Fibroblast of pulmonary artery (primary cell): ENCODE measurements at places on chromosomes 13 and 19.

DNA sequence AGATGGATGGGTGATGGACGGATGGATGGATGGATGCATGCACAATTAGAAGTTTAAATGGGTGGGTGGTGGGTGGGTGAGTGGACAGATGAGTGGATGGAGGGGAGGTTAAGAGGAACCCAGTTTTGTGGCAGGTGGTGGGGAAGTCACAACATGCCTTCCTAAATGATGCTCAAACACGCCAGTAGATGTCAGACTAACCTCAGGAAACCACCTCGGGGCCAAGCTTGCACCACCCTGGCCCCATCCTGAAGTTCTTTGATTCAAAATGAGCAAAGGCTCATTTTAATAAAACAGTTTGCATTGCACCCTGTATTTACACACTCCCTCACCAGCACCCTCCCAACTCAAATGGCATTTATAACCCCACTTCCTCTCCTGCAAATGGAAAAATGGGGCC, 91.4 kb upstream of the CACNA1A start:
- peak; percentile 83 for DNase-seq

DNA sequence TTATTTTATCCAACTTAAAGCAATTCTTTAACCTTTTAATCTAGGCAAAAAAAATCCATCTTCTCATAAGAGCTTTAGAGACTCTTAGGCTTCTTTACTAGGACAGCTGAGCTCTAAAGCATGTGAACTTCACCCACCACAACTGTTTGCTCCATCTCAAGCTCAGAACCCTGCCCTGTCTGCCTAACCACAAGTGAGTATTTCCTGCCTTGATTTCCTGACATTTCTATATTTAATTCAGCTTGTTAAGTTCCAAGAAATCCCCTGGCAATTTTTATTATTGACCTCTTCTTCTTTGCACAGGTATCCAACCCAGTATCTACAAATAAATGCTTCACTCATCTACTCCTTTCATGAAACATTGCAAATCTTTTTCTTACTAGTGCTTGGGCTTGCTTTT, 21.1 kb upstream of the CEACAM21 start:
- no peak for DNase-seq

GRCh38 chr13:51235756-51236490, 13.7 kb downstream of the FAM124A start:
- no peak for DNase-seq

DNA sequence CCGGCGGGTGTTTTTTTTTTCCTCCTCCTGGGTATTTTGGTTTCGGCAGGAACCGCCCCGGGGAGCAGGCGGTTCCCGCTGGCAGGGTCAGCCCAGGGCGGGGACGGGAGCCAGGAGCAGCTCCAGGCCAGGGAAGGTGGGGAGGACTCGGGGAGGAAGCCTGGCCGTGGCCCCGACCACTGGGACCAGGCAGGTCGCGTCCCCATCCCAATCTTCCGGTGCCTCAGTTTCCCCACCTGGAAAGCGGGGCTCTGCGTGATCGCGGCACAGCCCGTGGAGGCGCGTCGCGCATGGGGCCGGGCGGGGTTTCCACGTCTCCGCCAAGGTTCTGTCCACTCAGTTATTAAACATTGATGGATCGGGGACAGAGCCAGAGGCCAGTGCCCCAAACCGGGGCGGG, 34.8 kb downstream of the IL12RB1 start:
- no peak for DNase-seq

- DNase-seq: no peak
Observed at GRCh38 chr13:34619326-34619725, 322.7 kb upstream of the NBEA start.

- DNase-seq: peak; percentile 21
Observed at GRCh38 chr13:109345433-109345941, 440.9 kb downstream of the IRS2 start.

DNA sequence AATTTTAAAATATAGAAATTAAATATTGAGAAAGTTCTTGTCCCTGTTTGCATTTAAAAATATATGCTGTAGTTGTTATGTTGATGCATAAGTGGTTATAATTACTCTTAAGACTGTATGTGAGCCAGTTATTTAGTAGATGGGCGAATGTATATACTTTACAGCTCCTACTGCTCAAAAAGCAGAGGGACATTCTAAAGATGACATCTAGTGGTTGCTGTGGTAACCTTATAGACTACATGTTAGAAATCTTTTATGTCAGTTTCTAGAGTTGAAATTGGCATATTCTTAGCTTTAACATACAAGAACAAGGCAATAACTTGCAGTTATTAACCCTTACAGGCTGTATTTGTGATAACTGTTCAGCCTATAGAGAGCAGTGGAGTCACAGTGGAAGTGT, 160.5 kb downstream of the OLFM4 start:
- no peak for DNase-seq

DNA sequence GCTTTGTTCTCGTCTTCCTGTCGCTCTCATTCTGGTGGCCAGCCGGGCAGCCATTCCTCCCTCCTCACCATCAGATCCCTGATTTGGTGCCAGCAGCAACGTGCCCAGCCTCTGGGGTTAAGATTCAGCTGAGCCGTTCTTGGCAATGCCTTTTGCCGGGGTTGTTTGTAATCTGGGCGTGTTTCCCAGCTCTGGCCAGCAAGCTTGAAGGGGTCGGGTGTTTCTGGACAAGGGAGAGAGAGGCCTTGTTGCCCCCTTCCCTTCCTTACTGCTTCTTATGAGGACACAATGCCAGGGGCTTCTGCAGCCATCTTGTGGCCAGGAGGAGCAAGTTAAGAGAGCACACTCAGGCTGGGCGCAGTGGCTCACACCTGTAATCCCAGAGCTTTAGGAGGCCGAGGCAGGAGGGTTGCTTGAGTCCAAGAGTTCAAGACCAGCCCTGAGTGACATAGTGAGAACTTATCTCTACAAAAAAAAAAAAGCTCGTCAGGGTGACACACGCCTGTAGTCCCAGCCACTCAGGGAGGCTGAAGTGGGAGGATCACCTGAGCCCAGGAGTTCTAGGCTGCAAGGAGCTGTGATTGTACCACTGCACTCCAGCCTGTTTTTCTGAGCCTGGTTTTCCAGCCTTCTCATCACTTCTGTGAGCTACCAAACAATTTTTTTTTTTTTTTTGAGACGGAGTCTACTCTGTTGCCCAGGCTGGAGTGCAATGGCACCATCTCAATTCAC, 10.7 kb upstream of the CRTC1 start:
- peak; percentile 53 for DNase-seq

- DNase-seq: peak; percentile 9
Observed at GRCh38 chr13:73073050-73073449, 14.2 kb downstream of the KLF5 start.

DNA sequence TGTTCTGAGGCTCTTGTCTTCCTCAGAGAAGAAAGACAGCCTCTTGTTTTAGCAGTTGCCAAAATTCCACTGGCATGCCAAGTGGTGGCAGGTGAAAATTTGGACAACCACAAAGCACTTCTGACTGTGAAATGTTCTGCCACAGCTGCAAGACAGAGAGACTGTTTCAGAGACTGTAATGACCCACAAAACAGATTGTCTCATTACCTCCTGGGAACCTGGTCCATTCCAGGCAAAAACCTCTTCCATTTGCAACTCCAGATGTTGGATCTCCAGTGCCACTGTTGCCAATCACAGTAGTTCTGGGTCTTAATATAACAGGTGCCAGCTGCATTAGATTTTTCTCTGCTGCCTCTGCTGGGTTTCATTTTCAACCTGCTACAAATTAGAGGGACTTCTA, 911.5 kb downstream of the UQCRFS1 start:
- no peak for DNase-seq

DNA sequence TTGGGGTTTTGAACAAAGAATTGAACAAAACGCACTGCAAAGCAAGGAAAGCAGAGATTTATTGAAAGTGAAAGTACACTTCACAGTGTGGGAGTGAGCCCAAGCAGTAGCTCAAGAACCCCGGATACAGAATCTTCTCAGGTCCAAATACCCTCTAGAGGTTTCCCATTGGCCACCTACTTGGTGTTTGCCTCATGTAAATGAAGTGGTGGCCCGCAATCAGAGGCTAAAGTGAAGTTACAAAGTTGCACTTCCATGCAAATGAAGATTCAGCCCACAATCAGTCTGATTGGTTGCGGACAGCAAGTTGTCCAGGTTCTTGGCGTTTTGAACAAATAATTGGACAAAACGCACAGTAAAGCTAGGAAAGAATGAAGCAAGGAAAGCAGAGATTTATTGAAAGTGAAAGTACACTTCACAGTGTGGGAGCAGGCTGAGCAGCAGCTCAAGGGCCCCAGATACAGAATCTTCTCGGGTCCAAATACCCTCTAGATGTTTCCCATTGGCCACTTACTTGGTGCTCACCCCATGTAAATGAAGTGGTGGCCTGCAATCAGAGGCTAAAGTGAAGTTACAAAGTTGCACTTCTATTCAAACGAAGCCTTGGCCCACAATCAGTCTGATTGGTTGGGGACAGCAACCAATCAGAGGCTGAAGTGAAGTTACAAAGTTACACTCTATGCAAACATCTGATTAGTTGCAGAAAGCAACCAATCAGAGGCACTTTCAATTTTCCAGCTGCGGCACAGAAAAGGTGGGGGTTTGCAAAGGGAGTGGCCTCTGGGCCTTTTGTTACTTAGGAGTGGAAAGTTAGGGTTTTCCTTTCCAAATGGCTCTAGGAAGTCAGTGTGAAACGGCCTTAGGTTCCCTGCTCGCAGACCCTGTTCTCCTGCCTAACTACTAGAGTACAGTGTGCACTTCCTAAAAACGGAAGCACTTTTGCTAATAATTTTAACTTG, 4.8 kb upstream of the TM9SF2 start:
- peak; percentile 17 for DNase-seq

DNA sequence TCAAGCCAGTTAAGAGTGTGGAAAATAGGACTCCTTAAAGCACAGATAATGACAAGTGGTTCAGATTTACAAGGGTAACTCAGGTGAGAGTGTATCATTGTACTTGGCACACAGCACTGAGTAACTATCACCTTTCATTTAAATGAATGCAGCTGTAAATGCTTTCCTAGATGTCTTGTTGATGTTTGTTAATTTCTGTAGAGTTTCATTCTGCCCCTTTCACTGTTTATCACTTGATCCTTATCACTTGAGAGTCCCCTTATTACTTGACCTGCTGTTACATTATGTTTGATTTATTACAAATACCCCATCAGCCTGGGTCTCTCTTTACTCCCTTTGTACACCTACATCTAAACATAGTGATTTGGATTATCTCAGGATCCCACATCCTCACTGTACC, 38.1 kb upstream of the ZNF527 start:
- DNase-seq: no peak

DNA sequence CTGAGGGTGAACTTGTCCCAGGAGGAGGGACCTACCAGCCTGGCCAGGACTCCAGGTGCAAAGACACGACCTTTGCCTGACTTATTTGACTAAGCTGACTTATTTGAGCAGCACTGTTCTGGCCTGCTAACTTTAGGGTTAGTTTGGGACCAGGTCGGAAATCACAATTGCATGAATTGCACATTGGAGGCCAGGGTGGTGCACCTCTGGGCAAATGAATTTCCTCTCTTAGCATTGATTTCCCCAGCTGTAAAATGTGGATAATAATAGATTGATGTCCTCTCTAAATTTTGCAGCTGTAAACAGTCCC, 1.4 kb upstream of the BST2 start:
- no peak for DNase-seq

DNA sequence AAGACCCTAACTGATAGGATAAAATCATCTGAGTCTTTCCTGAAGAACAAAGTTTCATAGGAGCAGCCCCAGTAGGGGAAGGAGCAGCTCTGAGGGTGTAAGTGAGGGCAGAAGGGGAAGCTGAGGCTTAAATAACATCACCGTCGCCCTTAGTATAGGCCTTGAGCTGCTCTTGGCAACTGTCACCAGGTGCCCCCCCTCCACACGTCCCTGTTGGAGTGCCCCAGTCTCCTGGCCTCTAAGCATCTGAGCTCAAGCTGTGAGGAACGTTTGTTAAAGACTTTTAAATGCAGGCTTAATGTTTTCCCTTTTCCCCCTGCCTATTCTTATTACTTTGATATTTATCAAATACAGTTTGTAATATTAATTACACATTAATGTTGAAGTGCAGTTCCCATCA, 170.6 kb downstream of the ZIC5 start:
- DNase-seq: no peak

DNA sequence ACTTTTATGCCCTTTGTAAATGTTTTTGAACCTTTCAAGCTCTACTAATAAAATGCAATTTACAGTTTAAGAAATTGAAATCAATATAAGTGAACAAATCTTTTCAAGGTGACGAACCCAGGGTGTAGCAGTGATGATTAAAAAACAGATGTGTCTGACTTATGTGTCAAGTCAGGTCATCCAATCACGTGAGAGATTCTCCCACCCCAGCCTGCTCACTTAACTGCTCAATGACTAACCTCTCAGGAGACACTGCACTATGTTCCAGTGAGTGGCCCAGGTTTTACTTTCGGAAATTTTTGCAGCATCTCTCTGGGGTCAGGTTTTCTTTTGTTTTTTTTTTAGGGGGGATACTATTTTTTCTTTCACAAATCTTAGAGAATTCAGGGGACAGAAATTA, 60.7 kb downstream of the ZNF429 start:
- no peak for DNase-seq

- no peak for DNase-seq
Observed at GRCh38 chr13:105165449-105166125, 1369.9 kb downstream of the EFNB2 start.

DNA sequence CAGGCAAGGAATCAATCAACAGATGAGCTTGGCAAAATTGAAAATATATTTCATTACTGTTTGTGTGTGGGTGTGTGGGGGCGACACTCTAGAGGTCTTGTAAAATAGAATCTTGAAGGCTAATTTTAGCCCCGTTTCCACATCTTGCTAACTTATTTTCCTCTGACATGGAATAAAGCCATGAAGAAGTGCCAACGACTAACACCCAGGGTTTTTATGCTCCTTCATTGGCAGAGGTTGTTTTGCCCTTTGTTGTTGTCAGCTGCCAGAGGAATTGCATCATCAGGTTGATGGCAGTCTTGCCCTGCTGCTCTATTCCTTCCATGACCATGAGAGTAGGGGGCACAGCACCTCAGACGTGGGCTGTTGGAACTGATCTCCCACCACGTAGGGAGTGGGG, 30.6 kb upstream of the FAM216B start:
- DNase-seq: no peak

DNA sequence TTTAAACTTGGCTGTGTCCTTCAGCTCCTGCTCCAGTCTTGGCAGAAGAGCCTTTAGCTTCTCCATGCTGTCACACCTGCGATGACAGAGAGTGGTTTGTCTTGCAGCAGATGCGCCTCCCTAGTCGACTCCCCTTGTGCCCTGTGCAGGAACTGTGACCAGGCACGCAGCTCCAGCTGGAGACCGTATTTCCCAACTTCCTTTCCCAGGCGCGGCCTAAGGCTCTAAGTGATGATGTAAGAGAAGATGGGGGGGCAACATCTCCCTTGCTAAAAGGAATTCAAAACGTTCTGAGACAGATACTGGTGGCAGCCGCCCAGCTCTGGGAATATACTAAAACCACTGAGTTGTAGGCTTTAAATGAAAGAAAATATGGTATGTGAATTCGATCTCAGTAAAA, 16.3 kb downstream of the DCUN1D2 start:
- DNase-seq: peak; percentile 91

GRCh38 chr13:21322988-21323387, 136.1 kb downstream of the ZDHHC20 start:
- no peak for DNase-seq

DNA sequence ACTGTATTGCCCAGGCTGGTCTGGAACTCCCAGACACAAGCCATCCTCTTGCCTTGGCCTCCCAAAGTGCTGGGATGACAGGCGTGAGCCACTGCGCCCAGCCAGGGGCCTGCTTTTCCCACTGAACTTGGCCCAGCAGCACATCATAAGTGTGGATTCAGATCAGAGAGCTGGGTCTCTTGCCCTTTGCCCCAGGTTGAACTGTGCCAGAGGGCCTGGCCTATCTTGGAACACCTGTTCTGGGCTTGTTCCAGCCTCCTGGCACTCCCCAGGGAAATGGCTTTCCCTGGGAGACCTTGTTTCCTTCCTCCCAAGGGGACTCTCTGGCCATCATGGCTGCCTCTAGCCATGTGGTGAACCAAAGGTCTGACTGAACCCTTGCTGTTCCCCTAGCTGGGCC, 3.4 kb downstream of the CC2D1A start:
- no peak for DNase-seq
